ENCODE measurements at places on chromosomes 4 and X.

DNA sequence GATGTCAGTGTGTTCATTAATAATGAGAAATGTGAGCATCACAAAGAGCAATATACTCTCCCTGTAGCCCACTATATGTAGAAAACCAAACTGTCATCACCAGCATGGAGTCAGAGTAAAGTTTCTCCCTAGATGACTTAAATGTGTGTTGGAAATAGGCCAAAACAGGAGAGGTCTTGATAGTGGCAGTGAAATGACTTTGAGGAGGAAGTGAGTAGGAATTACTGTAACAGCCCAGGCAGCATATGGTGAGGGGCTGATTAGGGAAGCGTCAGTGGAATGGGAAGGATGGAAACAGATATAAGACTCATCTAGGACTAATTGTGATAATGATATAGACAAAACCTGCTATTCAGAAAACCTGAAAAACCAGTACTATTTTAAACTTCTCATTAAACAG lies 83.9 kb downstream of the ATXN3L start:
- peak; percentile 47 for DNase-seq

GRCh38 chrX:8820910-8821527 lies 19.8 kb upstream of the FAM9A start:
- no peak for DNase-seq

- no peak for DNase-seq
These were observed 1054.9 kb upstream of the DIAPH2 start for GRCh38 chrX:95629737-95630136.

GRCh38 chrX:115318139-115318538 lies 28.6 kb downstream of the LUZP4 start:
- no peak for DNase-seq

DNA sequence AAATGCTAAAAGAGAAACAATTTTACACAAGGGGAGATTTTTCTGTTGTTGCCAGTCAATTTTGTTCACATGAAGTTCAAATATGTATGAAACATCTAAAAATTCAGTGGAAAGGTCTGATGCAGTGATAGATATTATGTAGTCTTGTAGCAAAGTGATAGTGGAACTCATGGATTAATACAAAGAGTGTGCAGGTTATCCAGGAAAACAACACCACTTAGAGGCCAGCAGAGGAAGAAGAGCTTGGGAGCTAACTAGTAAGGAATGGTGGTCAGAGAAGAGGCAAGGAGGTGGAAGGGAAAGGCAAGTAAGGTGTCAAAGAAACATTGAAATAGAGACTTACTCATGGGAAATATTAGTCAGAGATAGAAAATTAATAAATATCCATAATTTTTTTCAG lies 395.6 kb downstream of the MAPK10 start:
- no peak for DNase-seq

DNA sequence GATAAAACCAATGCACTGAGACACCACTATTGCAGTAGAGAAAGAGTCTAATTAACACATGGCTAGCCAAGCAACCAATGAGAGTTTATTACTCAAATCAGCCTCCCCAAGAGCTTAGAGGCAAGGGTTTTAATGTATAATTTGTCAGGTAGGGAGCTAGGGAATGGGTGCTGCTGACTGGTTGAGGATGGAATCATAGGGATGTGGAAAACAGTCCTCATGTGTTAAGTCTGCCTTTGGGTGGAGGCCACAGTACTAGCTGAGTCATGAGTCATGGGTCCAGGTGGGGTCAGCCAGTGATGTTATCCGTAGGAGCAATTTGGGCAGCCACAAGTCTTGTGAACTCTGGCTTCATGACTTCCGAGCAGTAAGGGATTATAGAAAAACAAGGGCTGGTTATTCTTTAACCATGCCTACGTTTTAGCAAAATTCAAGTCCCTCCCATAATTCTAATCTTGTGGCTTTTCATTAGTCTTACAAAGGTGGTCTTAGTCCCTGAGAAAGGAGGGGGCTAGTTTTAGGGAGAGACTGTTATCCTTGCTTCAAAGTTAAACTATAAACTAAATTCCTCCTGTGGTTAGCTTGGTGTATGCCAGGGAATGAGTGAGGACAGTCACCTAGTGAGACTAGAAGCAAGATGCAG lies 25.1 kb upstream of the PLAC8 start:
- no peak for DNase-seq

GRCh38 chr4:147198411-147199051 lies 252.9 kb upstream of the TTC29 start:
- no peak for DNase-seq

DNA sequence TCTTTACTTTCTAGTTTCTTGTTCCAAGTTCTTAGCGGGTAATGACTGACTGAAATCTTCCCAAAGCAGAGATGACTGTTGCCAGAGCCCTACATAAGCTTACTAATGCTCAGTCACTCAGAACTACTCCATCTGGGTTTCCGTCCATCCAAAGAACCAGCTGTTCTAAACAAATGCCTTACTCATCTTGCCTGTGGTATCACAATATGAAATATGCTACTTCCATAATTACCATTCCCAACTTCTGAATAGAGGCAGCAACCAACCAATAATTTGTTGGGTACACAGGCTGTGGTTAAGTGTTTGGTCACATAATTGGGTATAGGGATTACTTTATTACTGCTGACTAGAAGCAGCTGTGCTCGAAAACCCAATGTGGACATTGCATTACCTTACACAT lies 930.2 kb upstream of the DIAPH2 start:
- DNase-seq, result no peak

GRCh38 chr4:155954118-155954685 lies 536 bp upstream of the CTSO start:
- no peak for DNase-seq

DNA sequence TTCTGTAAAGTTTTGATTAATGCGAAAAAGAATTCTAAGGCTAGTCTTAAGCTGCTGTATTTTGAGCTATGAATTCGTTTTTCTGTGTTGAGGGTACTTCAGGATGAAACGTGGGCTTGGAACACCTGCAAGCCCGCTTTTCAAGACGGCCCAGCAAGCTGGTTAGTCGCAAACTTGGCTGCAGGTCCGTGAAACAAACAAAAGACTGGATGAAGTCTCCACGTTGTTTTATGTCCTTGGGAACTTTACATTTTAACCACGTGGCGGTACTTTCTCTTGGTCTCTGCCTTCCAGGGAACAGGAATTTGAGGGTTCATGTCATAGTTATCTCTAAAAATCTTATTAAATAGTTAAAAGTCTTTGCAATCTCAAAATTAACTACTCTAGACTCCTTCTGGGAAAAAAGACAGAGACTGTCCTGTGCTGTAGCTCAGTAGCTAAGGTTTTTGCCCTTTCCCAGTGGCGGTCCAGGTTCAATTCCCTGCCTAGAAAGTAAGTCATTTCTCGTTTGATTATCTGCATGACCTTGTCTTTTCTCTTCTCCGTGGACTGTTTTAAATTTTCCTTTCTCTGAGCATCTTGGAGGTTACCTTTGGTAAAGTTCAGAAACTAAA lies 21.0 kb downstream of the TENM3 start:
- DNase-seq, result no peak

GRCh38 chrX:94401426-94401825 lies 727.4 kb downstream of the FAM133A start:
- no peak for DNase-seq

DNA sequence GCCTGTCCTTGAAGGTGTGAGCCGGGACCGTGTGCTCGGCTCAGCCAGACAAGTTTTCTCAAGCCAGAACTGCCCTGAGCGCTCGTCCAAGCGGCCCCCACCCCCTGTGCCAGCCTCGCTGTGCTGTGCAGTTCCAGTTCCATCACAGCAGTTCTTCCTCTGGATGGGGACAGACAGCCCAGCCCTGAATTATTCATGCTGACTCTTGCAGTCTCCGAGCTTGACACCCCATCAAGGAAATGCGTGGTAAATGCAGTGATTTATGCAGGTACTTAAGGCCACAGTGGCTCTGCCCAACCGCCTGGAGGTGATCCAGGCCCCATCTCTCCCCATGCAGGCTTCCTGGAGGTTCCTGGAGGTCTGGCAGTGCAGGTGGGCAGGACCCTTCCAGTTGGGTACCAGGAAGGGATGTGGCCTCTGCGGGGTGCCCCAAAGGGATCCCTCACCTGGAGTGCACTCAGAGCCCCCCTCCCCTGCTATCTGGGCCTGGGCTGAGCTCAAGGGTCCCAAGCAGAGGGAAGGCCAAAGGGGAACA lies 44.8 kb upstream of the HMX1 start:
- no peak for DNase-seq

- no peak for DNase-seq
These were observed 23.5 kb upstream of the CA5B start for GRCh38 chrX:15714529-15714928.

DNA sequence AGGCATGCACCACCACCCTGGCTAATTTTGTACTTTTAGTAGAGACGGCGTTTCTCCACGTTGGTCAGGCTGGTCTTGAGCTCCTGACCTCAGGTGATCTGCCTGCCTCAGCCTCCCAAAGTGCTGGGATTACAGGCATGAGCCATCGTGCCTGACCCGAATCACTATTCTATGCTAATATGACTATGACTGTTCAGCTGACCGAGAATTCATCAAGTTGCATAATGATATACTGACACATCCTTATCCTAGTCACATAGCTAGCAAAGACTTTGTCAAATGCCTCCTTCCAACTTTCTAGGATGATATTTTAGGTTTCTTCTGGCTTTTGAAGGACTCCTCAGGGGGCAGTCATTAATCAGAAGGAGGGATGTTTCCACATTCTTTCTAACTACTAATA lies 4.8 kb upstream of the GPM6B start:
- no peak for DNase-seq

GRCh38 chrX:12956704-12957534 lies 18.0 kb upstream of the TMSB4X start:
- DNase-seq, result peak; percentile 67

- no peak for DNase-seq
These were observed 78.8 kb downstream of the TMEM164 start for GRCh38 chrX:110081740-110082139.

DNA sequence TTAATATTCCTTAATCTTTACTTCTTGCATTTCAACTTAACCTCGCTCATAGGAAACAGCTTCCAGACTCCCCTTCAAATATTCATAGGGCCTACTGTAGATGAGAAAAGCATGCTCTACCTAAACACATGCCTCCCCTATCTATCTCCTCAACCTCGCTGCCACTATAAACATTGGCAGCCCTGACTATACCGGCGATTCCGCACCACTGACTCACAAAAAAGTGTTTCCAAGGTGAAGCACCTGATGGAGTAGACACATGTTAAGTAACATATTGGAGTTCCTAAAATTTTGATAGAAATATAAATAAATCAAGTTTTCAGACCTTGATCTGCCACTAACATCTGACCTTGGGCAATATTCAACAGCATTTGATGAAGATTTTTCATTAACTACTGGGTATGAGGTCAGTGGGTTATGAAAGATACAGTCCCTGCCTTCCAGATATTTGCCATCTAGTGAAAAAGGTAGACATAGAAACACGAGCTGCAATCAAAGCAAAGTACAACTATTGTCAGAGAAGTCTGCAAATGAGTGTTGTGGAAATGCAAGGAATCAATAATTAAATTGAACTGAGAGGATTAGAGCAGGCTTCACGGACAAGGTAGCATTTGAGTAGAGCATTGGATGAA lies 184.2 kb downstream of the MAML3 start:
- DNase-seq, result no peak

- DNase-seq, result no peak
These were observed 150.2 kb downstream of the RRAGB start for GRCh38 chrX:55867708-55868107.

DNA sequence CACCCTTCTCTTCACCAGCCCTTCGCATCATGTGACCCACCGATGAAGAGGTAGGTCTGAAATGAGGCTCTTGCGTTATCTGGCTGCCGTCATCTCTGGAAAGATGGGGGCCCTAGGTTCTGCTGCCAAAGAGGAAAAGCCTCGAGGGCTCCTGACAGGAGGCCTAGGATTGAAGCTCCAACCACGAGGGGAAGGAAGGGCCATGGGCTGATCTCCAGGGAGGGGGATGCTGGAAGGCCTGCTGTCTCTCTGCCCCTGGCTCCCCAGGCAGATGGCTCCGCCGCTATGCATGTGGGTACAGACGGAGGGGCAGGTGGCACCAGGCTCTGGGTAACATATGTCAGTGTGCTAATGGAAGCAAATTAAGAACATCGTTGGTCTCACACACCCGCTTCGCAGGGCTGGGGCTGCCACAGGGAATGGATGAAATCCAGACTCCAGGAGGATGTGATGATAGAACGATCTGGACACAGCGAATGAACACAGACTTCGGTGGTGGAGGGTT lies 44.9 kb downstream of the AFAP1 start:
- no peak for DNase-seq

- no peak for DNase-seq
These were observed 444.2 kb downstream of the GRIA2 start for GRCh38 chr4:157664726-157665125.

DNA sequence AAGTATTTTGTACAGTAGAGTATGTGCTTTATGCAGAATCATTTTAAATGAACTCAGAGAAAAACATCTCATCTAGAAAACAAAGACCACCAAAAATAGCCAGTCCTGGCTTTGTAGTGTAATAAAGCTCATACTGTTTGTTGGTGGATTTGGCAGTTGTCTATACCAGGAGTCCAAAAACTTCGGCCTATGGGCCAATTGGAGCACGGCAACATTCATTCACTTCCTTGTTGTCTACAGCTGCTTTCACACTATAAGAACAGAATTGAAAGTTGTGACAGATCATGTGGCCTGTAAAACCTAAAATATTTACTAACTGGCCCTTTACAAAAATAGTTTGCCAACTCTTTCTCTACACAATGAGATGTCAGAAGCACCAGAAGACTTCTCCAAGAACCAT lies 5.3 kb downstream of the FBXW7 start:
- no peak for DNase-seq

GRCh38 chr4:180923486-180923885 lies 1319.7 kb upstream of the TENM3 start:
- no peak for DNase-seq

DNA sequence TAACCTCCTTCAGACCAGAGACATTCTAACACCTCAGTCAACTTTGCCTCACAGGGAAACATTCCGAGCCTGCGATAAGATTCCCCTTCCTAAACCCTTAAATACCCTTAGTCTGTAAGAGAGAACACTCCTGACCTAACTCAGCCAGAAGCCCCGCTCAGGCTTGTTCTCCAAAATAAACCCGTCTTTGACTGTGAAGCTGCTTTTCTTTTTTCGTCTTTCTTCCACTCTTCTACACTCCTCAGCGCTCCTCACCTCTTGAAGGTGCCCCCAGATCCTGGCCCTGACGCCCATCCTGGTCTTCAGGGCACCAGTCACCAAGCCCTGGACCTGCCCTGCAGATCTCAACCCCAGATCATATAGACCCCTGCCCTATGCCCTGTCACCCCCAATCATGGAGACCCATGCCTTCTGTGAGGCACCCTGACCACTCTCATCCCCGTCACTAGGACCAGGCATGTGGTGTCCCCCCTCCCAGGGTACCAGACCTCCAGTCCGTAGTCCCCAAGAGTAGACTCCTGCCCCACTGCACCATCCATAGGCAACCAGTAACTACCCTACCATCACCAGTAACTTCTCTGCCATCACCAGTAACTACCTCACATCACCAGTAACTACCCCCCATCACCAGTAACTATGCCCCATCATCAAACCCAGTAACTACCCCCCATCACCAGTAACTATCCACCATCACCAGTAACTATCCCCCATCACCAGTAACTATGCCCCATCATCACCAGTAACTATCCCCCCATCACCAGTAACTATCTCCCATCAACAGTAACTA lies 3.5 kb downstream of the ASMTL start:
- DNase-seq, result no peak

GRCh38 chr4:186927624-186928023 lies 204.0 kb upstream of the FAT1 start:
- no peak for DNase-seq
